ENCODE measurements at places on chromosomes 12 and 14.
A peak's percentile ranks its signal among the peaks of the same experiment; 100 is the strongest.

DNA sequence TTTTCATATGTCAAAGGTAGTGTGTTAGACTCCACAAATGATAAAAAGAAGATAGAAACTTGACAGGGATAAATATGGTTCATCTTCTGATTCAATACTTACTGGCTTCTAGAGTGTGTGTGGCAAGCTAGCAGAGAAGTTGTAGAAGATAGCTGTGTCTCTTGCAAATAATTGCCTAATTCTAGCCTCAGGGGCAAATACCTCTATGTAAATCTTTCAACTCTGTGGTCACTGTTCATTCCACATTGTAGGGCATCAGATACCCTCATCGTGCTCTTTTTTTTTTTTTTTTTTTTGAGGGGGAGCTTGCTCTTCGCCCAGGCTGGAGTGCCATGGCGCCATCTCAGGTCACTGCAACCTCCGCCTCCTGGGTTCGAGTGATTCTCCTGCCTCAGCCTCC, 1.7 kb downstream of the OLR1 start:
- no peak for DNase-seq

DNA sequence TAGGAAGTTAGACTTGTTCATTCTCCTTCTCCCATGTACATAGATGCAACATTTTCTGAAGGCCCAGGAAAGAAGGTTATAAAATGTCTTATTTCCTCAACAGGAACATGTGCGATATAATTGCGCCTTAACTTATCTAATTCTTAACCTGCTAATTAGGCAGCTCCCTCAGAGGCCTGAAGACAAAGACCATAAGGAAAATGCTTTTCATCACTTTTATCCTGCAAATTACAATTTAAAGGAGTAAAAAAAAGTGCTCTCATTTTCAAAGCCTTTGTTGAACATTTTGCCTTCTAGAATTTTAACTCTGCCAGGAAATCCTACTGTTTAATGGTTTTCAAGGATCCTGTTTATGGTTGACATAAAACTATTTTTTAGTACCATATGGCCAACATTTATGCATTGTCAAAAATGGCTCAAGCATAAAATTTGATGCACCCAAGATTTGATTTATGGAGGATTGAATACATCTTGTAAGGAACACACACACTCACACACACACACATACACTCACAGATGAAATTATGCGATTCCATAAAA, 660.4 kb upstream of the TMEM132C start:
- DNase-seq, result peak; percentile 16

GRCh38 chr12:68886636-68887572, 46.1 kb downstream of the CPM start:
- no peak for DNase-seq

GRCh38 chr12:27781680-27782079, 1.6 kb upstream of the MANSC4 start:
- DNase-seq, result no peak

- DNase-seq, result no peak
These were observed at the start of gene OR4K14 for GRCh38 chr14:20019257-20019865. OR4K14 (minus strand) TSS chr14:20019307; CDS start chr14:20015193, 4,114 bp downstream.

GRCh38 chr12:42090899-42091298, 53.8 kb downstream of the GXYLT1 start:
- DNase-seq, result no peak

DNA sequence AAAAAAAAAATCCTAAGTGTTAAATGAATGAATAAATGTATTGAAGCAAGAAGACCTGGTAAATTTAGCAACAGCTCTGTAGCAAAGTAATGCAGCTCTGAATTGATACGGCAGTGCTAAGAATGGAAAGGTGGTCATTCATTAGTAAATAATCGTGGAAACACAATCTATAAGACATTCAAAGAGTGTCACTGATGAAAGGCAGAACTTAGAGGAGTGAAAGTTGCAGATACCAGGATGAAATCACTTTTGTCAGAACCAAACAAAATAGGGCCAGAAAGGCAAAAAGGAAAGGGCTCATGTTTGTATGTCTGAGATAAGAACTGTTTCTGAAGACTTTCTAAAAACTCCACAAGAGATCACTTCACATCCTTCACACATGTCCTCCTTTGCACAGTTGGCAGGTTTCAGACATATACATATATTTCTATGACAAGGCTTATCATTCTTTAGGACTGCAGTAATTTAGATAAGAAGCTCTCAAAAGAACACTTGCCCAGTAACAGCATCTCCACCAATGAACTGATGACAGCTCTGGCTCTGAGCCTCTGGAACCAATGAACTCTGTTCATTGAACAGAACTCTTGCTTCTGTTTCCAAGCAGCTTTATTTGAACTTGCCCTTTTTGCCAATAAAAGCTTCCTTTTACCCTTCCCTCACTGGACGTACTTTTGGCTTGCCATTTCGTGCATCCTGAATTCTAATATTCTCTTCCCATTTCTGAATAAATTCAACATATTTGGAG, 4.2 kb upstream of the LRR1 start:
- DNase-seq, result no peak

- DNase-seq, result no peak
These were observed 14.7 kb downstream of the TMEM119 start for GRCh38 chr12:108582978-108583770.

Data from DMS79 (cell line).